Foreskin keratinocyte (primary cell): ENCODE measurements at places on chromosomes 12 and 14.

DNA sequence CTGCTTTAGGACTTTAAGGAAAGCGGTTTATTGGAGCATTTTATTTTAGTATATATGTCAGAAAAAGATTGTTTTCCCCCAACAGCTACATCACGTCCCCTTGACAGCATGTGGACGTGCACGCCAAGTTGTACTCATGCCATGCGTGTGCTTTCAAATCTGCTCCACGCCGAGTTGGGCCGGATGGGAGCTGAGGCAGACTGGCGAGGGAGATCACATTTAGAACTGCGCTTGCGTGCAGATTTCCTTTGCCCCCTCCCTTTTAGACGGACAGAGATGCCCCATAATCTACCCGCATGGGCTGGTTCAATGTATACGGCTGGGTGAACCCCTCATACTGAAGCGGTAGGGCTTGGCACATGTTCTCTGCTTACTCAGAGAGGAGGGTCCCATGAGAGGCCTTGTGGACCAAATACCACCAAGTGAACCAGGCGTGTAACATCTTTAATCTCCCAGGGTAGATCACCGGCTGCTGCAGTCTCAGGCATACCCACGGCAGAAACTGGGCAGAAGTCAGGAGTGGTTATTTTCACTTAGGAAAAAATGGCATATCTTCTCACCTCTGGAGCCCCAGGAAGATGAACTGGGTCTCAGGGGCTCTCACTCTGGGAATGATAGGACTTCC lies 92.1 kb downstream of the ESR2 start:
- DNase-seq = no peak

DNA sequence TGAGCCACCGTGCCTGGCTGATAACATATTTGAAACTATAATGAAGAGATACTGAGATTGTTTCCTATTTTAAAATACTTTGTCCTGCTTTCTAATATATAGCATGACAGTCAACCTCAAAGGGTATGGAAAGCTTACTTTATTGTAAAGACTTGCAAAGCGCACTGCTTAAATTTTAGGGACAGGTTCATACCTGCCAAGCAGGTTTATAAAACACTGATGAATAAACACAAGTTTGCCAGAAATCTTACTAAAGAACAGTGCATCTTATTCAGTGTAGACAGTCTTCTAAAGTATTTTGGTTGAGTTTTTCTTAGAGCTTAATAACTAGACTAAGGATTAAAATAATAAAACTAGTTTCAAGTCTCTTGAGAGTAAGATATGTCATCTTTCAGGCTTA lies 4.8 kb downstream of the C12orf71 start:
- no peak for DNase-seq

DNA sequence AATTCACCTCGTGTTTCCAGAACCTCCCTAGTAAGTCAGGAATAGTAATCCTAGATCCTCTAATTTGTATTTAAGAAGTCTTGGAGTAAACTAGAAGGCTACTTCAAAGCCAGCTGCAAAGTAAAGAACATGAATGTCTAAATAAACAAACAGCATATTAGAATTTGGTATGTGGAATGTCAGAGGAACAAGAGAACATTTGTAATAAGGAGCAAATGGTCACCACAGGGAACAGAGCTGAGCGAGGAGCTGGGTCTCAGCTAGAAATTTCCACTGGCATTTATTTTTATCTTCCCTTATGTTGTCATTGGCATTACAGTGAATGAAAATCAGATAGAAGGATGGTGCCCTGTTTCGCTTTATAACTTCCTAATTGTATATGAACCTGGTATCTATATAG lies 50.2 kb downstream of the FRMD6 start:
- no peak for DNase-seq

DNA sequence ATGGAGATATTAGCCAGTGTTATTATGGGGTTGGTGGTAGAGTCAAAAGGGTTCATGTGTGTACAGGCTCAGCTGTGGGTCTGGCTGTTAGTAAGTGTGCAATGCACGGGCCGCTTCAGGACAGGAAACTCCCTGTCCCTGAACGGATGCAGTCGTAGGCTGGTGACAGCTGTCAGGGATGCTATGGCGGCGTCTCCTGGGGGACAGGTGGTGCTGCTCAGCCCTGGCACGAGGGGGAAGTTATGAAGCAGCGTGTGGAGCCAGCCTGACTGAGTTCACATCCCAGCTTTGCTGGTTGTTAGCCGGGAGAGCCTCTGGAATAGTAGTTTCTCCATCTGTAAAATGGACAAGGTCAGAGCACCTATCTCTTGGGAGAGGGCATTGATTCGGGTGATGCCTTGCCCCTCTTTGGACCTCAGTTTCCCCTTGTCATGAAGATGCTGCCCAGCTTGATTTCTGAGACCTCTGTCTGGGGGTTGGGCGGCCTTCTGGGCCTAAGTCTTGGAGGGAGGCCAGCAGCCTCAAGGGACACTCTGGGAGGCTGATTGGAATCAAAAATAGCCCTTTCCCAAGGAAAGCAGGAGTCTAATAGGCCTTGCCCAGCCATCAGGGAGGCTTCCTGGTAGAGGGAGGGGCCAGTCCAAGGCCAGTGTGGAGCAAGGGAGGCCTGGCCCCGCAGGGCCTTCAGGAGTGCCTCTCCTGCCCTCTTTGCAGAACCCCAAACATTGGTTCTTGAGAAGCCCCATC lies 7.1 kb downstream of the ASB2 start:
- no peak for DNase-seq

- DNase-seq = no peak
Observed at GRCh38 chr12:104508752-104509446, 52.2 kb downstream of the CHST11 start.

DNA sequence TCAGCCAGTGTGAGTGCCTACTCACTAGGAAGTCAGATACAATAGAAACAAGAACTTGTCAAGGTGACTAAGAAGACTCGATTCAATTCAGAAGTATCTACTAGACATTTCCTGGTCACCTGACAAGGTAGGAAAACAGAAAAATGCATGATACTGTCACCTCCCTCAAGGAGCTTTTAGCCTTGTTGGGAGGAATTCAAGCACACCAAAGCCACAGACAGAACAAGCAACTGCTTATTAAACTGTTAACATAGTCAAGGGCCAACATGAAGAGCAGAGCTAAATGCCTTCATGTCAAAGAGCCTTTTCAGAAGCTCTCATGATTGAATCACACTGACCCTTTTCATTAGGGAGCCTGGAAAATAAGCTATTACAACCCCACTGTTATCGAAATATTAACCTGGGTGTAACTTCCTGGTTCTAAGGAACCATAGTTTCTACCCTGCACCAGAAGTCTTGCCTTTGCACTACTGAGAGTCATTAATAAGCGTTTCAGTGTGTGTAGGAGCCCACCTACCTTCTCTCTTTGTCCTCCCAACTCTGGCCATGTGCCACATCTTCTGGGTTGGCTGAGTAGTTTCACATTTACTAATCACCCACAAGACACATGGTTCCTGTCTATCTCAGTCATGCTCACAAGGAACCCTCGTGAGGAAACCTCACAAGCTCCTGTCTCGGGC lies 31.0 kb upstream of the LGALS3 start:
- DNase-seq = no peak

- DNase-seq = no peak
Observed at GRCh38 chr12:48005001-48005749, 899 bp upstream of the COL2A1 start.

GRCh38 chr12:40170593-40170992 lies 54.2 kb upstream of the LRRK2 start:
- no peak for DNase-seq

GRCh38 chr14:76499399-76499798 lies 123.5 kb downstream of the ESRRB start:
- DNase-seq = no peak

DNA sequence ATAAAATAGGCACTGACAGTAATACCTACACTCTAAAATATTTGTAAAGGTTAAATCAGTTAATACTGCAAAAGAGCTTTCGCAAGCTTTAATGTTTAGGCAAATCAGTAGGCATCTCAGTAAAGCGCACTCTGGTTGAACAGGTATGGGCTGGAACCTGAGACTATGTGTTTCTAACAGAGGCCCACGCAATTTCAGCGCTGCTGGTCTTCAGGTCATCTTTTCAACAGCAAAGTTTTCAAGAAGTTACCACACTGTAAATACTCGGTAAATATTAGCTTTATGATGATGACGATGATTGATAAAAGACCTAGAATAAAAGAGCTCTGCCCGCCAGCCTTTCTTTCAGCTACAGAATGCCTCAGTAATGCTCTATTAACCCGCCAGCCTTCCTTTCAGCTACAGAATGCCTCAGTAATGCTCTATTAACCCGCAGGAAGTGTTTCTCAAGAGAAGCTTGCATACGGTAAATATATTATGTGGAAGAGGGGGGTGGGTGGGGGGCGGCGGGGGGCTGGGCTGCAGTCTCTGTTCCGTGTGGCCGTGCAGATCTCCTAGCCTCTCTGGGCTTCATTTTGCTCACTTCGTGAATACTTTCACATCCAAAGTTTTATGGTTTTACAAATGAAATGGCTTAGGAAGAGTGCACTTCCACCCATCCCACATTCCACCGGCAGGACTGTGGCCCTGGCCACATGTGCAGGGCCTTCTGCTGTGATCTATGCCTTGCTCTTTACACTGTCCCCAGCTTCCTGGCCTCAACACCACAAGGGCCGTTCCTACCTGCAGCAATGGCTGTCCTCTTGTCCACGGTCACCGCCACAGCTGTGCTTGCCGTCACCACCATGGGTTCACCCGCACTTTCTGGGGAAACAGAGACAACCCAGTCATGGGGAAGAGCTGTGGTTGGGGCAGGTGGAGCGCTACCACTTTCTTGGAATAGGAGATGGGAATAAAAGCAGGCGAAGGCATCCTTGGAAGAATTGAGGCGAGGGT lies 19.9 kb downstream of the LRTM2 start:
- DNase-seq = no peak

GRCh38 chr12:109535863-109536250 lies 37.4 kb downstream of the MMAB start:
- DNase-seq = no peak

DNA sequence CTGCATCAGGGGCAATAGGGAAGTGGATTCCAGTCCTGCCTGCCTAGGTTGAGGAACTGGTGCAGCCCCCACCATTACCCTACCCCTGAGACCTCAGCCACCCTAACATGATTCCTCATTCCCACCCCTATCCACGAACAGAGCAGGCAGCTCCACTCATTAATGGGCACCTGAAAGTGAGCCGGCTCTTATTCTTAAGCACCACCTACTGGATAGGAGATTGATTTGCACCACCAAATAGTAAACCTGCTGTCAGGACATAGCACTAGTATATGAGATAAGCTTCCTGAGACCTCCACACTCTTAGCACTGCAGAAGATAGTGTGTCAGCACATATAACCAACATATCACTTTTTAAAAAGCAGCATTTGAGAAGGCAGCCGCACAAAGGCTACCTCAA lies 573.2 kb downstream of the SOX5 start:
- no peak for DNase-seq

- DNase-seq = no peak
Observed at GRCh38 chr12:26054383-26054782, 70.5 kb downstream of the BHLHE41 start.

GRCh38 chr12:104713444-104713843 lies 244.6 kb downstream of the SLC41A2 start:
- DNase-seq = no peak

- DNase-seq = no peak
Observed at GRCh38 chr14:58919217-58919616, 269.2 kb upstream of the DAAM1 start.

- peak; percentile 37 for DNase-seq
Observed at GRCh38 chr14:84492685-84493084, 1037.3 kb upstream of the FLRT2 start.

- no peak for DNase-seq
Observed at GRCh38 chr12:25397001-25397400, 146.3 kb upstream of the KRAS start.

- DNase-seq = no peak
Observed at GRCh38 chr12:62891805-62892549, 43.0 kb downstream of the PPM1H start.

GRCh38 chr14:65073605-65074201 lies 28.6 kb downstream of the MAX start:
- DNase-seq = no peak

- no peak for DNase-seq
Observed at GRCh38 chr14:71592361-71592760, 339.9 kb upstream of the RGS6 start.

GRCh38 chr14:24430143-24430681 lies 458 bp downstream of the KHNYN start:
- DNase-seq = no peak
